Inflammatory macrophage treated with lipopolysaccharide for 4 hours (primary cell): ENCODE measurements at places on chromosomes 13 and 19.

- peak; percentile 72 for DNase-seq
Observed at GRCh38 chr13:102593466-102593865, 3.3 kb upstream of the TPP2 start.

DNA sequence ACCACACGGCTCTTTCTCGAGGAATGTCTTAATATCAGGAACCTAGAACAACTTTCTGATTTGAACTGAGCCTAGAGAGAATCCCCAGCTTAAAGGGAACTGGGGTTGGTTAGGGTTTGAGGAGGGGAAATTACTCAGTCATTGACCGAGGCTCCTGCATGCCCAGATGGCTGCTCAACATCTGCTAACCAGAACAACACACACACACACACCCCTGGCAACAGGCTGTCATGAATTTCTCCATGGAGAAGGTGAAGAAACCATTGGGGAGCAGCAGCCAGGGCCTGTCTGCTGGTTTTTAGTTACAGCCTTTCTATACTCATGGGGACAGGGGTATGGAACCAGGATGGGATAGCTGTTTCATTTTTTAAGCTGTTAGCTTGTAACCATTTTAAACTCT is 5.2 kb downstream of the MTUS2 start:
- DNase-seq = no peak

DNA sequence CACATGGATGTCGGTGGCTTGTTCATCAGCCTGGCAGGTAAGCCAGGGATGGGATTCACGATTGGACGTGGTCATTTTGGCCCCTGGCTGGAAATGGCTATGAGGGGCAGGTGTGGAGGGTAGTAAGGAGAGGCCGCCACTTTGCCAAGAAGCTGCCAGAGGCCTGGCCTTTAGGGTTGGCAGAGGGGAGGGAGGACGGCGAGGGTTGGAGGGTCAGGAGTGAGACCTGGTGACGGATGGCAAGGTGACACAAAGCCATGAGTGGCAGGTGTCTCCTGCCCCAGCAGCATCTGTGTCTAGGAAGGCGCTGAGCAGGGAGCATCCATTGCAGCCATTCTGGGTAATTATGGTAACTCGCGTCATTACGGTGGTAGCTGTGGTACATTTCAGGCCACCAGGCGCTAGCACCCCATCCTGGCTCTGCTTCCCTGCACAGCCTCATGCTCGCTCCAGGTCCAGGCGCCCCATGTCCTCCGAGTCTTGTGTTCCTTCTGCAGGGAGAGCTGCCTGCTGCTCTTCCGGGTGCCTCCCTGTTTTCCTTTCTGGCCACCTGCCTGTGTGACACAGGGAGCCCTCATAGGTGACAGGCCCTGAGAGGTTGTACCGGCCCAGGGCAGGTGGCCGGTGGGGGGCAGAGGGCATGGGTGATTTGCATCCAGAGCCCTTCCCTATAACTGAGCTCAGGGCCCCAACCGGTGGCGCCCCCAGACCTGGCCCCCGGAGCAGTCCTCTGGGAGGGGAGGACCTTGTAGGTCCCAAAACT is 4.2 kb downstream of the SSBP4 start:
- DNase-seq = no peak

DNA sequence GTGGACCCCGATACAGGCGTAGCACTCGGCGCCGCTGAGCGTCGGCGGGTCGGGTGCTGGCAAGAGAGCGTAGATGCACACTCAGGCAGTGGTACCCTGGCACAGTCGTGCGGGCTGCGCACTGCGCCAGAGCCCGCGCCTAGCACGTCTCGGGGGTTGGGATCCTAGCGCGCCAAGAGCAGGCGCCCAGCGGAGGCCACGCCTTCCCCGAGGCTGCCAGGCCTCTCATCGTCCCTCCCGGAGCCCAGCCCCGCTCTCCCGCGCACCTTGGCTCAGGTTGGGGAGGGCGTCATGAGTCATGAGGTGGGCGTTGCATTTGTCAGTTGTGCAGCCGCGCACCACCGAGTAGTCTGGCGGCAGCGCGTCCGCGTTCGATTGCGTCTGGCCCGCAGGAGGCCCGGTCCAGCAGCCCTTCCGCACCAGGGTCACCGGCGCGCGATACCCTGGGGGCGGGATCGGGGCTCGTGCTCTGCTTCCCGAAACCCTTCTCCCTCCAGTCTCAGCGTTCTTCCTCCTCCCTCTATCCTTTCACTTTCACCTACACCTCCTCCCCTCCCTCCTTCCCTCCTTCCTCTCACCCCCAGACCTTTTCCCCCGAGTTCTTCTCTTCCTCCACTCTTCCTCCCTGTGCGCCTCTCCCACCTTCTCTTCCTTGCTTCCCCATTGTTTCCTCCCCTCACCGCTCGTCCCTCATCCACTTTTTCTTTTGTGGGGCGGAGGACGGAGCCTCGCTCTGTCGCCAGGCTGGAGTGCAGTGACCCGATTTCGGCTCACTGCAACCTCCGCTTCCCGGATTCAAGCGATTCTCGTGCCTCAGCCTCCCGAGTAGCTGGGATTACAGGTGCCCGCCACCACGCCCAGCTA is 3.5 kb downstream of the LYPD5 start:
- peak; percentile 54 for DNase-seq

DNA sequence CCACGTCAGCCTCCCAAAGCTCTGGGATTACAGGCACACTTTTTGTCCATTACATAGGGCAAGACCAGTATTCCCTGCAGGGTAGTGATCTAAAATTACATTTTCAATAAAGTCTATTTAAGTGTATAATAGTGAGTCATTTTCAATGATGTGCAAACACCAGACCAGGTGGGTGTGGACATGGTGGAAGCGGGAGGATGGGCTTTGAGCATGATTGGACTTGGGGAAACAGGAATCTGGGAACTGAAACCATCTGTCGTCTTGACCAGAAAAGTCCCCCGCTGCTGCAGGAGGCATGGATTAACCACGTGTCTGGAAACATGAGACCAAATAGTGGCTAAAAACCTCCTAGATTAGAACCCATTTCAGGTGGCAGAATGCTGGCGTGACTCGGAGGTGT is 4.9 kb downstream of the FXYD3 start:
- peak; percentile 96 for DNase-seq

DNA sequence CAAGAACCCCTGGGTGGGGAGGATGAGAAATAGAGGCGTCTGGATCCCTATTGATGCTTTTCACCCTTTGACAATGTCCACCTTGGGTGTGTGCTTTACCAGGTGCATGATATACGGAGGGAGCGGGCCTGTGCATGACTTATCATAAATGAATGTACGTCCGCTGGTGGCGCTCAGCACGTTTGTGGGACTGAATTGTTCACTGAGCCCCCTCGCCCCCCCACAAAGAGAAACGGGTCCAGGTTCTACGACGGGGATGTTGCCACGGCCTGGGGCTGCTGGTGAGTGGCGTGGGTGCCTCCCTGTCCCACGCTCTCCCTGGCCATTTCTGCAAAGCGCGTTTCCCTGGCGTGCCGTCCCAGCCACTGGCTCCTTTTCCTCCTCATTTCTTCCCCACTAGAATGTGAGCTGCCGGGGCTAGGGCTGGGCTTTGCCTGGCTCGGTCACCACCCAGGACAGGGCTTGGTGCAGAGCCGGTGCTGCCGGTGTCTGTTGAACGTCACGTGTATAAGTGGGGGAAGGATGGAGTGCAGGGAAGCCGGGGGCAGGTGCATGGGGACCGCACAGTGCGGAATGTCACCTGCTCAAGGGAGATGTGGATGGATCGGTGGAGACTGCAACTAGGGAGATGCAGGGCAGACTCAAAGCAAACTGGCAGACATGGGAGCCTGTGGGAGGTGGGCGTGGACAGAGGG is 21.6 kb downstream of the LRRC4B start:
- no peak for DNase-seq

DNA sequence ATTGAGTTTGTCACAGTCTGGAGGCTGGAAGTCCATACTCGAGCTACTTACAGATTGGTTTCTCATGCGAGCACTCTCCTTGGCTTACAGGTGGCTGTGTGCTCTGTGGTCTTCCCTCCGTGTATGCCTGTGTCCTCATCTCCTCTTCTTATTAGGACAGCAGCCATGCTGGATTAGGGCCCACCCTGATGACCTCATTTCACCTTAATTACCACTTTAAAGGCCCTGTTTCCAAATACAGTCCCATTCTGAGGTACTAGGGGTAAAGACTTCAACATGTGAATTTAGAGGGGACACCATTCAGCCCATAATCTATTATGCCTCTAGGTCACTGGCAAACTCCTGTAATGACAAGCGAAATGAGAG is 40.6 kb downstream of the SHISA2 start:
- DNase-seq = no peak

- no peak for DNase-seq
Observed at GRCh38 chr13:113905018-113905417, 41.1 kb upstream of the GAS6 start.

GRCh38 chr13:32150794-32151193 is 119.2 kb downstream of the FRY start:
- no peak for DNase-seq

DNA sequence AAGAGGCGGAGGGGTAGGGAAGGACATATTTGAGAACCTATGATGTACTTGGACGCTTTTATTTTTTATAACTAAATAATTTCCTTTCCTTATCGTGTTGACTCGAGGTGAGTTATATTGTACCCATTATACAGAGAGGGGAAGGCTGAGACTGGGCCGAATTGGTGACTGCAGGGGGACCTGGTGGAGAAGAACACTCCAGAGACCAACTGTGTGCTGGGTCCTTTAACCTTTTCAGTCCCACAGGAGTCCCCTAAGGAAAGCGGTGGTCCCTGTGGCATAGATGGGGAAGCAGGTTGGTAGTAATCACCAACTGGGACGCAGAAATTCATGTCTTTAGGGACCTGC is 633 bp downstream of the MYH14 start:
- no peak for DNase-seq

GRCh38 chr19:51016798-51017683 is 2.5 kb downstream of the KLK10 start:
- peak; percentile 54 for DNase-seq

- DNase-seq = peak; percentile 61
Observed at GRCh38 chr19:9586764-9587163, 2.5 kb upstream of the ZNF121 start.

- no peak for DNase-seq
Observed at GRCh38 chr19:33100894-33101644, 20.1 kb downstream of the GPATCH1 start.

DNA sequence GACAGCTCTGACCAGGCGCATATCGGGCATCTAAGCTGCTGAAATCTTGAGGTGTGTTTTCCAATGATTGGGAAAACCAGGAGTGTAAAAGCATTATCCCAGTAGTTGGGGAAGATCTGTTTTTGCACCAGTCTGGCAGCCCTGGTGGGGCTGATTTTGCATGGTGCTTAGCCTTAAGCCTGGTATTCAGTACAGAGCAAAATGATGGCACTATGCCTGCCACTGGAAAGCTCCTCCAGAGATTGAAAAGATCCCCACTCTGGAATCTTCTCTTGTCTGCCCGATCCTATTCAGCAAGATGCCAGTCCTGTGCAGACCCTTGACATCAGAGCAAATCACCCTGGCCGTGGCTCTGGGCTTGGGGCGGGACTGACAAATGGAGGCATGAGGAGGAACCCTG is 44.7 kb upstream of the SIAH3 start:
- DNase-seq = no peak

- DNase-seq = no peak
Observed at GRCh38 chr19:29526730-29527499, 1.1 kb downstream of the VSTM2B start.

DNA sequence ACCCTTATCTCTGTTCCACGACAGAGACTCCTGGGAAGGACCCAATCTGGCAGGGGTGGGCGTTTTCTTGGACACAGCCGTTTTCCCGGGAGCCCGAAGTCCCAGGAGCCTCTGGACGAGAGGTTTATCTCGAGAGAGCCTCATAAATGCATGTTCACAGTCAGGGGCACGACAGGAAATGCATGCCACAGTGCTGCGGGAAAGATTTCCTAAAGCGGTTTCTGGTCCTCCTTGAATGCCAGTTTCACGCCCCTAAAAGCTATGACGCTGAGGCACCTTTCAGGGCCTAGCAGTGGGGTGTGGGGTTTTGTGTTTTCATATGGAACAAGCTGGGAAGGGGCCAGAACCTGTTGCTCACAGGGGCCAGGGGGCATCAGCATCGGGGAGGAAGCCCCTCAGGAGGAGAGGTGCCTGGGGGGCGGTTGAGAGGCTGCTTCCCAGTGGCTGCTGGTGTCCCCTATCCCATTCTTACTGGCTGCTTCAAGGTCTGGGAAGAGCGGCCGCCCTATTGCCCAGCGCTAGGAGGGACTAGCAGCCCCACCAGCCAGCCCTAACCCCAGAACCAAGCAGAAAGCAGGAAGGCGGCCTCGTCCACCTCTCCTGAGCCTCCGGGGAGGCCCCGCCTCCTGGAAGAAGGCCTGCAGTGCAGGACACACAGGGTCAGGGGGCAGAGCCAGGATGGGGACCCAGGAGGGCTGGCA is 157.0 kb downstream of the KDM4B start:
- no peak for DNase-seq

DNA sequence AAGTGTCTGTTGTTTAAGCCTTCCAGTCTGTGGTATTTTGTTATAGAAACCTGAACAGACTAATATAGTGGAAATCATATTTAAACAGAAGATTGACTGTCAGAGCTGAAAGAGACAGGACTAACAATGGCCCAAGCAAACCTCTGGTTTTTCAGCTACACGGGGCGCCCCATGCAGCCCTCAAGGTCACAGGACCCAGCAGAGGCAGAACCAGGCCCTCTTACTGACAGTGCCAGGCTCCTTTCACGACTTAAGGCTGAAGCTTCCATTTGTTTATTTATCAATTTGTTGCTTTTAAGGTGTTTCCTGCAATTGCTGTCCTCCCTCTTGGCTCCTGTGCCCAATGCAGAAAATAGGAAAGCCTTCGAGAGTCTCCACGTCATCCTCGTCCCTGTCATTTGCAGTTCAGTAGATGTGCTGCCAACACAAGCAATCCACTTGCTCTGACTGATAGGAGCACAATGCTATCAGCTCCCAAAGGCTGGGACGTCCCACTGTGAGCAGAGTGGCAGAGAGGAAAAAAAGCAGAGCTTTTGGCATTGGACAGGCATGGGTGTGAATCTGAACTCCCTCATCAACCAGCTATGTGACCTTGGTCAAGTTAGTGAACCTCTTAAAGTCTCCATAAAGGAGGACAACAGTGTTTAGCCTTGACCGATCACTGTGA is 10.5 kb upstream of the SLC7A1 start:
- DNase-seq = no peak

- no peak for DNase-seq
Observed at GRCh38 chr13:49596221-49596620, 10.9 kb upstream of the RCBTB1 start.

GRCh38 chr19:16573296-16573695 is 1.1 kb upstream of the SLC35E1 start:
- no peak for DNase-seq

GRCh38 chr13:74145249-74145975 is 11.2 kb upstream of the KLF12 start:
- no peak for DNase-seq

- peak; percentile 80 for DNase-seq
Observed at GRCh38 chr19:13881692-13882418, 4.9 kb downstream of the NANOS3 start.

GRCh38 chr19:16814526-16815100 is 14.6 kb upstream of the SIN3B start:
- DNase-seq = no peak

GRCh38 chr19:28405346-28405742 is 807.6 kb downstream of the UQCRFS1 start:
- DNase-seq = no peak

DNA sequence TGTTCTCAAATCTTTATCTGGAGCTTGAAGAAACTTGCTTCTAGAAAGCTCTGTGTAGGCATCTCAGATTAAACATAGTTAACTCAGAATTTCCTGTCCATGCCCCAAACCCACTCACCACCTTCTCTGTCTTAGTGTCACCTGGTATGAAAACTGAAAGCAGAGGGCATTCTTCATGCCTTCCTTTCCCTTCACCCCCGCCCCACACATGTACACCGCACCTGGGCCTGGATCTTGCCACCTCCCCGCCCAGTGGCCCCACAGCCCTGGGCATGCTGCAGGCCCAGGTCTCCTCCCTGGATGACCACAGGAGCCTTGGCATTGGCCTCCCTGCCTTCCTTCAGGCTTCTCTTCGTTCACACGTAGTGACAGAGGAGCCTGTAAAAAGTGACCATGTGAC is 15.8 kb downstream of the CFAP97D2 start:
- DNase-seq = no peak
